ENCODE measurements at places on chromosomes 3 and 15.

DNA sequence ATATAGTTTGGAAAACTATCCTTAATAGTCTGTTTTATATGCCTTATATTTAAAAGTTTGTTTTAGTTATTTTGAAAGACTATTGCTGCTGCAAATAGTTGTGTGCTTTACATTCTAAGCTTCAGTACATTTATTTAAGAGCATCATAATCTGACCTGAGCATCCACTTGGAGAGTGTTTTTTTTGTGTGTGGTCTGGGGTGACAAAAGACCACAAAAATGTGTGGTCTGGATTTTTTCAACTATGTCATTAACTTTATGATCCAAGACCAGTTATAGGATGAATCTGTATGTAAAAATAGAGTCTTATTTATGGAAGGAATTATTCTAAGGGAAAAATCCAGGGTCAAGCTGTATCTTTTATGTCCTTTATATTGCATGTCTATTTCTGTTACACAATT, 77.4 kb downstream of the SLTM start:
- no peak for DNase-seq

GRCh38 chr3:192901435-192901834, 16.2 kb downstream of the MB21D2 start:
- DNase-seq, result no peak

DNA sequence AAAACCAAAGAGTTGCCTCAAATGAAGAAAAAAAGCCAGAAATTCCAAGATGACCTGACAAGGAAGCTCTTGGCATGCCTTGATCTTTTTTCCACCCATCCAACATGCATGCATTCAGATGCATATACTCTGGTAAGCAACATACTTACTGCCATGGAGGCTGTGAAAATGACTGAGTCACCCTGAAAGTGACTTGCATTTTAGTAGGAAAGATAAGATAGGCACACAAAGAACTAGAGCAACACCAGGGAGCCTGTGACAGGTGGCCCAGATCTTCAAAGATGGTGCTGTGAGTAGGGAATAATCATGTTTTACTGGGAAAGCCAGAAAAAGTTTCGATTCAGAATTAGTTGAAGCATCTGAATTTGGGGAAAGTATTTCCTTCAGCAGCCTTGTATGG, 185.1 kb upstream of the SLCO3A1 start:
- DNase-seq, result no peak

- no peak for DNase-seq
Measured at GRCh38 chr3:63245726-63246241, 32.3 kb upstream of the SYNPR start.

GRCh38 chr3:15330031-15330596, 2.3 kb downstream of the SH3BP5 start:
- peak; percentile 25 for DNase-seq

- DNase-seq, result no peak
Measured at GRCh38 chr3:25037049-25037547, 391.0 kb upstream of the RARB start.

DNA sequence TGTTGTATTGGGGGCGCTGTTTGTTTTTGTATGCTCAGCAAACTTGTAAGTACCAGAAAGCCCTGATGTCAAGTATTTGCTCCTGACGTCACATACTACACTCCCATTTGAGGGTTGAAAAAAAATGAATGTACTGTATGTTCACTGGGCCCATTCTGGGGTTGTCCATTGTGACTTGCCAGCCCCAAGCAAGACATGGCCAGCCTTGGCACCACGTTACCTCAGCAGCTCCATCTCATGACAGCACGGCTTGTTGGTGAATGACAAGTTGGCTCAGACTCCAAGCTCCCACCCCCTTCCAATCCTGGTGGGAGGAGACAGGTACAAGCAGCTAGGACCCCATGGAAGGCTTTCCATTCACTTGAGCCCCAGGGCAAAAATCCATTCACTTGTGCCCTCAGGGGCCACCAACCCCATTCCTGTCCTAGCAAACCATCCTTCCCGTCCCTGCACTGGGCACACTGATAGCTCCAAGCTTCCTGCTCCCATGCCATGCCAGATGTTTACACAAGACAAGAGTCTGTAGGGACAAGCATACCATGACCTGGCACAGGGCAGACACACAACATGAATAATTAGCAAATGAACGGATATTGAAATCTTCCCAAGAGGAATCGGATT, 1.6 kb downstream of the PHGR1 start:
- no peak for DNase-seq

DNA sequence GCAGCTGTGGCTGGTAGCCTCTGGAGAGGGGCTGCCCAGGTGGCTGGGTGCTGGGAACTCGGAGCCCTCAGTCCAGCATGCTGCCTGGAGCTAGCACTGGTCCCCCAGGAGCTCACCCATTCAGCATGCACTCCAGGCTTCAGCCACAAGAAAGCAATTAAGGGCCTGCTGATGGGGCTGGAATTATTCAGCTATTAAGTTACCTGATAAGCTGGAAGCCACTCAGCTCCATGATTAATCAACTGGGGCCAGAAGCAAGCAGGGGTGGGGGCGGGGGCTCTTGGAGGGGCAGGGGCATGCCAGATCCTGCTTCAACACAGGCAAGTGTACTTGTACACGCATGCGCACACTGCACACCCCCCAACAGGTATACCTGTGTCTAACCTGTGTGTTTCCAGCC, 22.1 kb upstream of the TMEM115 start:
- peak; percentile 78 for DNase-seq

DNA sequence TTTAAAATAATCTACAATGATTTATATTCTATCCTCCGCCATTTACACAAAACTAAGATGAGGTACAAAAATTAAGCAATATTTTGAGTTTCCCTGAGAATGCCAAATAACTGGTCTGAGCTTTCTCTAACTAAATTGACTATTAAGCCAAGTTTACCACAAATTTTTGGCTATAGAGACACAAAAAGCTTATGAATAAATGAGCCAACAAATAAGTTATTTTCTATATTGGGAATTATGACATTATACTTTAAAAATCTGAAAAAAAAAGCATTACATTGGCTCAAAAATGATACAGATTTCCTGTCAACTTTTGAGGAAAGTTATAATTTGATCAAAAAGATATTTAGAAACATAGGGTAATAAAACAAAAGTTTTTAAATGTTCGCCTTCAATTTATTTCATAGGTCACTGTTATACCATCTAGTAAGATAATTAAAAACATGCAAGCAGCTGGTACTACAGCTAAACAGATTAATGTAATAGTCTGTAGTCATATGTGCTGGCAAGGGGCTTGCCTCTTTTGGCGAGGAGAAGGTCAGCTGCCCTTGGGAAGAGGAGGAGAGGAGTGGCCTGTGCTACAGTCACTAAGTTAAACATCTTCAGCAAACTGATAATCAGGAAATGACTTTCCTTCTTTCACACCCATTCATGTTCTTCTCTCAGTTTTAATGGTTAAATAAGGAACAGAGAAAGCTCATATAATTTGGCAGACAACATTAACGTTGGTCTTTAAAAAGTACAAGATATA, 318.5 kb downstream of the TBC1D5 start:
- no peak for DNase-seq

Measured in NCI-H2171 (cell line).